AG20443 (cell line): ENCODE measurements at places on chromosomes 16 and 17.

- DNase-seq, result no peak
These were observed 1.2 kb upstream of the GRB7 start for GRCh38 chr17:39736319-39737165.

GRCh38 chr16:87305505-87306391 is 11.4 kb downstream of the C16orf95 start:
- DNase-seq, result peak; percentile 82

DNA sequence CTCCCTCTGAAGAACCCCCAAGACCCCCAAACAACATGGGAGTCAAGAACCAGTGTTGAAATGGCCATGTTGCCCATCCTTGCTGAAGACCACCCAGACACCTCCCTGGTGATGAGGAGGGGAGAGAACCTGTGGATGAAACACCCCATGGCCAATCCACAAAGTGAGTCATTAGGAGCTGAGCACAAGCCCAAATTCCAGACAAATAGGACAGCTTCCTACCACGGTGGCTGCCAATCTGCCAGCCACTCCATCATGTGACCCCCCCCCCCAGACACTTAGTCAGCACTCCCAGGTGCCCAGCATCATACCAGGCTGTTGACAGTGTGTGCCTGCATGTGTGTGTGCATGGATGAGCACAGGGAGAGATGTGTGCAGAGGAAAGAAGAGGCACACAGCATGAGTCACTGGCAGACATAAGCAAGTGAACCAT is 26.4 kb upstream of the RPL38 start:
- DNase-seq, result no peak

DNA sequence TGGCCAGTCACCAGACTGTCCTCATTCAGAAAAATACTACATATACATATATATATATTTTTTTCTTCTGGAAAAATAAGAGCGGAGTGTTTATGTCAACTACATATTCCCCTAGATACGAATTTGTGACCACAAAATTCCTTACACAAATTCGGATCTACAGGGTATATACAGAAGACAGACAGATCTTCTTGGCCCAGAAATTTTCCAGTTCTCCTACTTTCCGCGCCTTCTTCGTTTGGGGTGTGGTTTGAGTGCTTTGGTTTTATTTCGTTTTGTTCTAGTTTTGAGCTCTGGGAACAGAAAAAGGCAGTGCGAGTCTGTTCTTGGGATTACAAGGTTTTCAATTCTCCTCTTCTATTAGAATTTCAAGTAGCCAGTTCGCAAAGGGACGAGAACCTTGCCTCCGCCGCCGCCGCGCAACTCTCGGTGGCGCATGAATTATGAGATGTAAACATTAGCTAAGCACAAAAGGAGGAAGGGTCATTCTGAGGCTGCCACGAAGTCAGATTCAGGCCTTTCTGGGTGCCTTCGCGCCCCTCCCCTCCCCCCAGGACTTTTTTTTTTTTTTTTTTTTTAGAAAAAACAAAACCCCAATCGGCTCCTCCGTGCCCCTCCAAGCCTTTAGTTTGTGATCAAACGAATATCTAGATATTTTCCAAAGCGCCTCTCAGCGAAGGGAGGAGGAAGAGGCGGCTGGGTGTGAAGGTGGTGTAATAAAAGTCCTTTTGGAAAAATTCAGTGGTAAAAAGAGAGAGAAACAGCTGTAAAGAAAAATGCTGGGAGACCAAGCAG is 1.8 kb upstream of the HOXB4 start:
- no peak for DNase-seq

GRCh38 chr16:52422307-52422706 is 124.6 kb downstream of the TOX3 start:
- no peak for DNase-seq

DNA sequence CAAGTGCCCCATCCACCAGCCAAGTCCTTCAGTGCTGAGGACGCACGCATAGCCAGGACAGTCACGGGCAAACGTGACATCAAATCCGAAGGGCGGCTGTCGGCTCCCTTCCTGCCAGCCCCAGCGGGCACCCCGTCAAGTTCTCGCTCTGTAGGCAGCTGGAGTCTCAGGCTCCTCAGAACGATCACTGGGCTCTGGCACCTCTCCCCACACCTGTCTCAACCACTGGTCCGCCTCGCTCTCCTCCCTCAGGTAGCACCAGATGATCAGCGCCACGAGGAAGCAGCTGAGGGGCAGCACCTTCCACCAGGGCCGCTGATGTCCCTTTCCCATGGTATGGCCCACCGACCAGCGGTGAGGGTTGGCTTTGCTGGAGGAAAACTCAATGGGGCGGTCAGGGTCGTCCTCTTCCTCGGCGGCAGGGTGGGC is 422 bp downstream of the UQCC4 start:
- no peak for DNase-seq

DNA sequence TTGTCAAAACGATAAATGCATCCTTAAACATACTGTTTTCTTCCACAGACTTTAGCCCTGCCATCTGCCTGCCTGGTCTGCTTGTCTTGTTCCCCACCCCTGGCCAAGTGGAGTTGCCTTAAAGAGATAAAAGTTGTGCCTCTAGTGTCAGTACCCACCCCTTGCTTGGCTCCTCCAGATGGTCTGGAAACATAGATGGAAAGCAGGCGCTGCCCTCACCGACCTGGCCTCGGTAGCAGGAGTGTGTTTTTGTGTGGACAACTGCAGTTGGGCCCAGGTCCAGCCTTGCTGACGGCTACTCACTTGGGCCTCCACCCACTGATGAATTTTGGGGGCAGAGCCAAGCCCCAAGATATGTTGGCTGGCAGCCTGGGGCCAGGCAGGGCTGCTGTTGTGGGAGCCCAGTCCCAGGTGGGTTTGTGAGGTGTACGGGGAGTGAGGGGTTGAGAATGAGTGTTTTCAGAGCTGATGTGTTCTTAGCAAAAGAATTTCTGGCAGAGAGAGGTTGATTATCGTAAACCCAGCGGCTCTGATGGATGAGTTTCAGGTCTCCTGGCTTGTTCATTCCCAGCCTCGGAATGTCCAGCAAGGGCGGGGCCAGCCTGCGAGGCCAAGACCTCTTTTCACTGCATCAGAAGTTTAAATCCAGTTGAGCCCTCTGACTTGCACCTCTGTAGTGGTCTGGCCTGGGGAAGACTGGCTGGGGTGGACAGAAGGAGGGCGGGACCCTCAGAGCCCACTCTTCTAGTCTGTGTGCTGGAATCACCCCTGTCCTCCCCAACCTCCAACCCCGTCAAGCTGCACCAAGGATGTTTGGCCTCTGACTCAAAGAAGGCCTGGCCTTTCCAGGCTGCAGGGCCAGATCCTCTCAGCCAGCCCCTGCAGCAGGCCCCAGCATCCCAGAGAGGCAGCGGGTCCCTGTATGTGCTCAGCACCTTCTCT is 179.7 kb downstream of the RAB11FIP4 start:
- DNase-seq, result peak; percentile 92

DNA sequence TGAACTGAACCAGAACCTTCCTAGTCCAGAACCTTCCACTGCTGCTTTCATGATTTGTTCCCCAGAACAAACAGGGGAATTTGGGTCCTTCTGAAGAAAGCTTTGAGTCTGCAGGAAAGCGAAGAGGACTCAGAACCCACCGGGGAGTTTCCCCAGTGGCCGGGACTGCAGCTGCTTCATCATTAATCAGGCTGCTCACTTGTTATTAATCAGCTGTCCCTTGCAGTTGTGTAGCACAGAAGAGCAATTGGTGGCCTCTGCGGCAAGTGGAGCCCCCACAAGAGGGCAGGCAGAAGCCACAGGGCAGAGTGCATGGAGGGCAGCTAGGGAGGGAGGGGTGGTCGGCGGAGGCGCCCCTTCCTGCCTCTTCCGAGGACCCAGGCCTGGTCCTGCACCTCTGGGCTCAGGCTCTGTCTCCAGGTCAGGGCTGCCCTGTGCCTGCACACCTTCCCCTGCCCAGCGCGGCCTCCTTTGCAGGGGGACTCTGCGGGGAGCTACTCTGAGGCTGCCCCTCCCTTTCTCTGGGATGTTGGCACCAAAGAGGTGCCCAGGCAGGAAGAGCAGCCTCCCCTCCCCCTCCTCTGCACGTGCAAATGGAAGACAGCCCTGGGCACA is 6.9 kb downstream of the CCL17 start:
- no peak for DNase-seq

- DNase-seq, result no peak
These were observed 49.4 kb upstream of the SREBF1 start for GRCh38 chr17:17886226-17886625.

DNA sequence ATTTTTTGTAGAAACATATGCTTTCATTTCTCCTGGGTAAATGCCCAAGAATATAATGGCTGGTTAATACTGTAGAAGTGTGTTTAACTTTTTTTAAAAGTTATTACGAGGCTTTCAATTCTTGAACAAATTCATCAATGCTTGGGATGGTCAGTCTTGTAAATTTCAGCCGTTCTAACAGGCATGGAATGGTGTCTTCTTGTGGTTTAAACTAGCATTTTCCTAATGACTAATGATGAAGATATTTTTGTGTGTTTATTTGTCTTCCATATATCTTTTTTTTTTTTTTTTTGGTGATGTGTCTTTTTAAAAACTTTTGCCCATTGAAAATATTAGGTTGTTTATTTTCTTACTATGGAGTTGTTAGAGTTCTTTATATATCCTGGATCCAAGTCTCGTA is 67.1 kb downstream of the MGAT5B start:
- no peak for DNase-seq

GRCh38 chr16:49598383-49599170 is 225.0 kb downstream of the C16orf78 start:
- no peak for DNase-seq

- DNase-seq, result peak; percentile 32
These were observed 63.6 kb downstream of the NUP93 start for GRCh38 chr16:56793492-56793891.
